ENCODE measurements at places on chromosomes 6 and 20.

- no peak for DNase-seq
Observed at GRCh38 chr6:75396005-75396800, 97.4 kb downstream of the FILIP1 start.

DNA sequence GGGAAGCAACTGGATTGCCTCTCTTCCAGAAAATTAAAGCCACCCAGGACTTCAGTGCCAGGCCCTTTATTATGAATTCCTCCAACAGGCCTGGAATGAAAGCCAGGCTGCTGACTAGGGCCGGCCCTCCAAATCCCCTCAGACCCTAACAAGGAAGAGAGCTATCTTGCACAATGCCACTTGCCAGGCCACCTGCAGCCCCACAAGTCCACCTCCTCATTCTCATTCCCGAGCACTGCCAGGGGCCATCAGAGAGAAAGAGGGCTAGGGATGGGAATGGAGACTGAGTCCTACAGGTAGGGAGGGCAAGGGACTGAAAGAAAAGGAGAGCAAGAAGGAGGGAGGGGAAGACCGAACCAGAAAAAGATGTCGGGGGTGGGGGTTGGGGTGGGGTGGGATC is 86.5 kb downstream of the MRPL14 start:
- DNase-seq: no peak

DNA sequence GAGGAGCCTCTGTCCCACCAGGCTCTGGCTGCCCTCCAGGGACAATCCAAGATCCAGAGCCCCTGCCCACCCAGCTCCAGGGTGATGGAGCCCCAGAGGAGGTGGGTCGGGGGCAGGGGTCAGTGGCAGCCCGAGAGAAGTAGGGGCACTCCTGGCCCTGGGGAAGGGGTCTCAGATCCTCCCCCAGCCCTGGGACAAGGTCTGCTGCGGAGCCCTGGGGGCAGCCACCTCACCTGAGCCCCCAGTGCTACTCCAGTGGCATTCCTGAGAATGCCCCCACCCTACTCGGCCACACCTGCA is 2.7 kb upstream of the LAMA5 start:
- no peak for DNase-seq

DNA sequence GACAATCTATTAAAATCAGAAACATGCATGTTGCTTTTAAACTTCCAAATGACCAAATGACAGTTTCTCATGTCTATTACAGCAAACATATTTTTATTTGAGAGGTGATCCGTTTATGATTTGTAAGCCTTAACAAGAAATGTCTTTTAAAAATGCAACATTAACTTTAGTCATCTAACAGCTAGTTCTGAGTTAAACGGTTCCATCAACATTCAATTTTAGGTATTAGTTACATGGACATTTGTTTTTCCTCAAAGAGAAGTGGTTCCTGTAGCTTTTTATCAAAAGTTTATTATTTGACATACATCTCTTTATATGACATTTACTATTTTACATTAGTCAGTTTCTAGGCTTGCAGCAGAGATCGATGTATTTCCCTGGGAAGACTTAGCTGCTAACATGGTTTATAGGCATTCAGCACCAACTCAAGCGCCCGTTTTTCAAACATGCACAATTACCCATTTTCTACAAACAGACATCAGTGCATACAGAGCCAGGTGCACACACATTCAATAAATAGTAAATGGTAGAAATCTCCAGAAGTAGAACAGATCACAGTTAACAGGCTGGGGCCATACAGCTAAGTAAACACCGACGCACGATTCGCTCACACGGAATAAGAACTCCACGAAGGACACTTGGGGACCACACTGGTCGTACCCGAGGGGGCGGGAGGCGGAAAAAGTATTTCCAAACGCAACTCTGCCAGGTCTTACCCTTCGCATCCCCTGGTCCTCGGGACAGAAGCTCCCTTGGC is 882 bp downstream of the CNR1 start:
- no peak for DNase-seq

GRCh38 chr6:10626154-10626741 is 68.2 kb downstream of the C6orf52 start:
- DNase-seq: no peak

DNA sequence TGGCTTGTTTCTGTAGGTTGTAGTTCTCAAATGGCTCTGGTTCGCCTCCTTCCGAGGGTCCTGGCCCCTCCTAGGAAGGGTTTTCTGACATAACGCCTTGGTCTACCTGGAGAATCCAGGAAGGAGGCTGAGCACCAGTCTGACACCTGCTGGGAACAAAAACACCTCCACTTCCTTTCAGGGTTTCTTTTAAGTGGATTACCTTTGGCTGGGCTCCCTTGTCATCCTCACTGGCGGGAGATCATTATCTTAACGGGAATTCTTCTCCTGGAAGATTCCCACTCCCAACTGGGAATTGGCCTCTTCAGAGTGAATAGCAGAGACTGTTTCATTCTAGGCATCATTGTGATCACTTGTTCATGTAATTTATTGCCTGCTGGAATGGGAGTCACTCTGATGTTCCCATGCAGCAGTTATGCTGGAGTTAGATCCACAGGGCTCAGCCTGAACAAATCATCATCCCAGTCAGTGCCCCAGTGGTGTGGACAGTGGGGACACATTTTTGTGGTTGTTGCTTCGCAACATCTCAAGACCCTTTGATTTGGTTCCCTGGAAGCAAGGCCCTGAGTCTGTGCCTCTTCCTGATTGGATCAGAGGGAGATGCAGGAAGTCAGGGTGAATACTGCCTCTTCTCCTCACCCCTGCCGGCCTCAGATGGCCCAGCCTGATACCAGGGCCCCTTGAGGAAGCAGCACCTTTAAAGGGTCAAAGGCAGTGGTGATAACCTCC is 49.1 kb downstream of the LYRM2 start:
- no peak for DNase-seq

Measured in dermis blood vessel endothelial cell (primary cell).